ENCODE measurements at places on chromosomes 2 and 18.

DNA sequence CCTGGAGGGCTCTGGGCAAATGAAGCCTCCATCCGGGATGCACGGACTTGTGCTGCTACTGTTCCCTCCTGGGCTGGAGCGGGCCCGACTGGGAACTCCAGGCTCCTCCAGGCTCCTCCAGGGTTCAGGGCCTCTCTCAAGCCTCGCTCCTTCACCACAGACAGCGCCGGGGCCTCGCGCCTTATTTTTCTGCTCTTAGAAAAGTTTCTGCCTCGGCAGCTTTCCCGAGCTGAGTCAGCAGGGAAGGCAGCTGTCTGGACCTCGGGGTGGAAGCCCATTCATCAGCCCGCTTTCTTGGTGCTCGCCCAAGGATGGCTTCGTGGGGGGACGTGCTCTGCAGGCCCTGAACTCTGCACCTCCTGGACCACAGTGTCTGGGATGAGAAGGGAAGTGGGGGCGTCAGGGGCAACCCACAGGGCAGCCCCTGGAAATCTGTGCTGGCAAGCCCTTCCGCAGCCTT, 12.9 kb upstream of the TEX51 start:
- DNase-seq: no peak

GRCh38 chr2:227772932-227773331, 27.2 kb downstream of the SCYGR8 start:
- DNase-seq: no peak

DNA sequence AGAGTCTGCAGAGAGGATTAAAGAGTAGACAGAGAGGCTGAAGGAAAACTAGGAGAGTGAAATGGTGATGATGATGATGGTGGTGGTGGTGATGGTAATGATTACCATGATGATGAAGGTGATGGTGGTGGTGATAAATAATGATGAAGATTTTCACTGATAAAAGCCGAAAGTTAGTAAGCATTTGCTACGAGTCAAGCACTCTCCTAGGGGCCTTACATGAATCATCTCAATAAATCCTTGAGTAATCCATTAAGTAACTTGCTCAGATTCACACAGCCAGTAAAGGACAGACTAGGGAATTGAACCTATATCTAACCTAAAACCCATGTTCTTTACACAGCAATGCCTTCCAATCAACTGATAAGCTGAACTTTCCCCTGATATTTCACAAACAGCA, 106.7 kb upstream of the PGAP1 start:
- DNase-seq: no peak

- no peak for DNase-seq
Observed at GRCh38 chr2:152383702-152384101, 48.7 kb downstream of the FMNL2 start.

- DNase-seq: no peak
Observed at GRCh38 chr2:11949732-11950523, 203.5 kb downstream of the LPIN1 start.
